ENCODE measurements at places on chromosomes 7 and 10.
A peak's percentile ranks its signal among the peaks of the same experiment; 100 is the strongest.

DNA sequence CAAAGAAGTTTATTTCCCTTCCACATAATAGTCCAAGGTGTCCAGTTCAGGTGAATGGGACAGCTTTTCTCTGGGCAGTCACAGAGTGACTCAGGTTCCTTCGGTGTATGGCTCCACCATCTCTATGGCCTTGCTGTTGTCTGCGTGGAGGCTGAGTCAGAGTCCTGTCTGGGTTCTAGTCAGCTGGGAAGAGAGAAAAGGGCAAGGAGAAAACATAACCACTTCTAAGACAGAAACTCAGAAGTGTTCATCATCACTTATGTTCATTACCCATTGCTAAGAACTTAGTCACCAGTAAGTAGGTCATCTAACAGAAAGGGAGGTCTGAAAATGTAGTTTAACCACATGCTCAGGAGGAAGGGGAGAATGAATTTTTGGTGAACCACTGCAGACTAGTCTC is 32.4 kb upstream of the CCDC7 start:
- DNase-seq: peak; percentile 20

GRCh38 chr7:79420464-79420863 is 33.0 kb downstream of the MAGI2 start:
- DNase-seq: no peak

- no peak for DNase-seq
These were observed 20.5 kb upstream of the DNAJB12 start for GRCh38 chr10:72375173-72375572.

GRCh38 chr10:116707981-116708380 is 34.4 kb downstream of the HSPA12A start:
- DNase-seq: no peak

DNA sequence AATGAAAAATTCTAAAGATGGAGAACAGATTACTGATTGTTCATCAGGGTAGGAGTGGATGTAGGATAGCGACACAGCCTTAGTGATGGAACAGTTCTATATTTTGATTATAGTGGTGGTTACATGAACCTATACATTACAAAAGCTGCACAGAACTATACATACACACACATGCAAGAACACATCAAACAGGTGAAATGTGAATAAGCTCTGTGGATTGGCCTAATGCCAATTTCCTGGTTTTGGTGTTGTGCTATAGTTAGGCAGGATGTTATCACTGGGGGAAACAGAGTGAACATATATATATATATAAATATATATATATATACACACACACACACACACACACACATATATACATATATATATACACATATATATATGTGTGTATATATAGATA is 76.4 kb upstream of the PIK3CG start:
- peak; percentile 48 for DNase-seq

- no peak for DNase-seq
These were observed 5.7 kb upstream of the ZNF862 start for GRCh38 chr7:149832332-149833041.

- DNase-seq: no peak
These were observed 783.8 kb downstream of the SORCS1 start for GRCh38 chr10:106380706-106381105.

DNA sequence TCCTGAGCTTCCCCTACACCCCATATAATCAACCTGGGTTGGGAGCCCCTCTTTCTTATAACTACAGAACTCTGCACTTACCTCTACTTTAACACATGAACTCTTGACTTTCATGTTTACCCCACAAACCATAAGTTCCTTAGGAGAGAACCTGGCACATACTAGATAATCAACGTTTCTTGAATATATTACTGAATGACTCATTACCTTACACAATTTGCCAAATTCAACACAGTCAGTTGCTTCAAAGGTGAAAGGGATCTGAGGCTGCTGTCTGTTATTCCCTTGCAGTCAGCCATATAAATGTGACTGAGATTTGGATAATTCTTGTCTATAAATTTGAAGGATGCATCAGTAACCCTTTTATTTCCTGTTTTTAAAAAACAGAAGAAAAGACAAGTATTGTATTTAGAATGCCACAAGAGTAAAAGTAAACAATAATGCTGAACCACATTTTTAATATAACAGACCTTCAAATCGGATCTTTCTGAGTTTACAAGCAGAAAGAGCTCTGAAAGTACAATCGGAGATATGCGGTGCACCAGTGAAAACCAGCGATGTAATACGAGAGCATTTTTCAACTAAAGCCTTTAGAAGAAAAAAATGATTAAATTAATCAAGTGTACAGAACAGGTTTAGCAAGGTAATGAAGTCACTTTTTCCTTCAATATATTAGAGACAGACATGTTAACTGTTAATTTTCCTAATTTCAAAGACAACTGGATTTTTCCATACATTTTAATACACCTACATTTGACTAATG is 29.5 kb upstream of the LRRC17 start:
- DNase-seq: no peak

DNA sequence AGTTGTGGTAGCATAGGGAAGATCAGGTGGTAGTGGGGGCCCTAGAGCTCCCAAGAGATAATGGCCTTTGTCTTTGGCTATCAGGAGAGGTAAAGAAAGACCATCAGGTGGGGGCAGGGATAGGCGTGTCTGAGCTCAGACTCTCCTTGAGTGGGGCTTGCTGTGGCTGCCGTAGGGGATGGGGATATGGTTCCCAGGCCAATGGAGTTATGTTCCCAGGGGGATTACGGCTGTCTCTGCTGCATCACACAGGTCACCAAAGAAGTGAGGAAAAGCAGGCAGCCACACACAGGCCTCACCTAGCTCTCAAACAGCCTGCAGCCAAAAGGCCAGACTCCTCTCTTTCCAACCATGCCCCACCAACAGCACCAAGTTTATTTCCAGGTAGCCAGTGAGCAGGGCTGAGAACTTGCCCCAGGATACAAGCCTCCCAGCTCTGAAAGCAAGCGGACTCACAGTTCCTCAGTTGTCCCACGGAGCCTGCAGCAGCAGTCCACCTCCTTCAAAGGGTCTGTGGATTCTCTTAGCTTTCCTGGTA is 37.6 kb upstream of the C1QL3 start:
- no peak for DNase-seq

DNA sequence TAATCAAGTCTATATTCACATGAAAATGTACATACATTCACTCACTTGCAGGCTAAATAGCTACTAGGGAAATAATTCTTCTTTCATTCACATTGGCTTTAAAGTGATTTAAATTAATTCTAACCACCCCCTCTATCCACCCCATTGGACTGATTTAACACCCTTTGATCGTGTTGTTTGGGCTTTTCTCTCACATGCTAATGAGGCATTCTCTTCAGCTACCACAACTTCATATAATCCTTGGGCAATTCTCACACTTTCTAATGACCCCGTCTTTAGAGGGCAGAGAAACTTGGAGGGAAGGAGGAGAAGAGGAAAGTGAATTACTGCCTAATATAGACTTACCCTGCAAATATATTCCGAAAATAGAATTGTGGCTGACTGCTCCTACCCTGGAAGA is 24.6 kb downstream of the GRM3 start:
- DNase-seq: no peak

- no peak for DNase-seq
These were observed 210.3 kb upstream of the GPR26 start for GRCh38 chr10:123455861-123456260.

DNA sequence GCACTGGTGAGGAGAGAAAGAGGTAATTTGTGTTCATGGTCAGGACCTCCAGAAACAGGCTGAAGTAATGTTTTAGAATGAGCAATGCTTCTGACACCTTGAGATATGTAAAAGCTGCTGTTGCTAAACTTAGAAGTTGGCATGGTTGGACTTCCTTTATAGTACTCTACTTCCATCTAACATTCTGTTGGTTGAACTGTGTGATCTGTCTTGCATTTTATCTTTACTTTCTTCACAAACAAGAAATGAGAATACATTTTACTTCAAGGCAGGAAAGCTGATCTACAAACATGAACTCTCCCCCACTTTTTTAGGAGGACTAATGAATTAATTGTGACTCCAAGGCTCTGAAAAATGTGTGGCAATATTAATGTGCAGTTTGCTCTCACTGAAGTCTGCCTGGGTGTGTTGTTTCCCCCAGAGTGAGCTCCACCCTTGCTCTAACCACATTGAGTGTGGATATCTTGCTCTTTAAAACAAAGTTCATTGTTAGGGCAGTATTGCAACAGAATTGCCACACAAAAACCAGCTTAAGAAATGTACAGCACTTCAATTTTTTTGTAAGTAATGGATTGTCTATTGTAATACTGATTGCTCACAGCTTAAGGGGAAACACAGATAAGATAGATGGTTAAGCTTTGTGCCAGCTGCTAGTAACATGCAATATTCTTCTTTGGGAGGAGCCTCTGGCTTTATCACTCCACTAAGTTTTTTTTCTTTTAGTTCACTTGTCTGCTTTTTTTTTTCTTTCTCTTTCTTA is 69.0 kb downstream of the ADD3 start:
- peak; percentile 59 for DNase-seq

DNA sequence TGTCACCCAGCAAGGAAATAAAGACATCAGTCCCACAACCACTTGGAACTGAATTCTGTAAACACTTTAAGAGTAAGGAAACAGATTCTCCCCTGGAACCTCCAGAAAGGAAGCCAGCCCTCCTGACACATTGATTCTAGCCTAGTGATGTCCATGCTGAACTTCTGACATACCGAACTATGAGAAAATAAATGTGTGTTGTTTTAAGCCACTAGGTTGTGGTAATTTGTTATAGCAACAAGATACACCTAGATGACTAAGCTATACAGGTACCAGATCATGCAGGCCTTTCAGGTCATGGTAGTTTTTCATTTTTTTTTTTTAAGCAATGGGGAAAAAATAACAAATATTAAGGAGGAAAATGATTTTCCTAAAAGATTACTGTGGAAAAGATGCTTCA is 37.6 kb upstream of the LRRTM3 start:
- no peak for DNase-seq

- no peak for DNase-seq
These were observed 3.2 kb downstream of the HOXA5 start for GRCh38 chr7:27140126-27140857.

DNA sequence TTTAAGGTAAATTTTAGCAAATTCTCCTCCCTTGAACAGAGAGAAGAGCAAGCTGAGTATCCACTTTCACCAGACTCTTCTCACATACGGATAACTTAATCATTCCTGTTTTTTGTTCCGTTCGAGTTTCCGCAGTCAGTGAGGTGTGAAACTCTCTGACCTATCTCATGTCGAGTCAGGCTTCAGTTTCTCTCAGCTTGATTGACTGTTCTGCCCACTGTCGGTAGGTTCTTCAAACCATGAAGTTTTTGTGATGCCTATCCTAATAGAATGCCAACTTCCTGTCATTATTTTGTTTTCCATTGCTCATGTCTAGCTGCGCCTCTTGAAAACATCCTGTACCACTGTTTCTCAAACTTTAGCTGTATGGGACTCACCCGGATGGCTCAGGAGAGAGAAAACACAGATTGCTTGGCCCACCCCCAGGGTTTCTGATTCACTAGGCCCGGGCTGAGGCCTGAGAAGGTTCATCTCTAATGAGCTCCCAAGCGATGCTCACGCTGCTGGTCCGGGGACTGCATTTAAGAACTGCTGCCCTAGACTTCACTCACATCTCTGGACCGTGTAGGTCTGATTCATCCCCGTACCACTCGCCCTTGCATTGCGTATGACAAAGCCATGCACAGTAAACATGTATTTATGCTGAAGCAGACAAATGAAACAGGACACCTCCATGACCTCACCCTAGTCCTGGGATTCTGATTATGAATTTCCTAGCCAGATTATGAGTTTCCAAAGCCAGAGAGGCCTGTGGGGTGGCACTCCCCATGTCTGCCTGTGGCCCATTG is 208.4 kb upstream of the AGK start:
- DNase-seq: no peak

GRCh38 chr7:64802699-64803098 is 8.5 kb downstream of the ZNF138 start:
- no peak for DNase-seq

- no peak for DNase-seq
These were observed 173.2 kb downstream of the SEMA3A start for GRCh38 chr7:84021292-84021908.

DNA sequence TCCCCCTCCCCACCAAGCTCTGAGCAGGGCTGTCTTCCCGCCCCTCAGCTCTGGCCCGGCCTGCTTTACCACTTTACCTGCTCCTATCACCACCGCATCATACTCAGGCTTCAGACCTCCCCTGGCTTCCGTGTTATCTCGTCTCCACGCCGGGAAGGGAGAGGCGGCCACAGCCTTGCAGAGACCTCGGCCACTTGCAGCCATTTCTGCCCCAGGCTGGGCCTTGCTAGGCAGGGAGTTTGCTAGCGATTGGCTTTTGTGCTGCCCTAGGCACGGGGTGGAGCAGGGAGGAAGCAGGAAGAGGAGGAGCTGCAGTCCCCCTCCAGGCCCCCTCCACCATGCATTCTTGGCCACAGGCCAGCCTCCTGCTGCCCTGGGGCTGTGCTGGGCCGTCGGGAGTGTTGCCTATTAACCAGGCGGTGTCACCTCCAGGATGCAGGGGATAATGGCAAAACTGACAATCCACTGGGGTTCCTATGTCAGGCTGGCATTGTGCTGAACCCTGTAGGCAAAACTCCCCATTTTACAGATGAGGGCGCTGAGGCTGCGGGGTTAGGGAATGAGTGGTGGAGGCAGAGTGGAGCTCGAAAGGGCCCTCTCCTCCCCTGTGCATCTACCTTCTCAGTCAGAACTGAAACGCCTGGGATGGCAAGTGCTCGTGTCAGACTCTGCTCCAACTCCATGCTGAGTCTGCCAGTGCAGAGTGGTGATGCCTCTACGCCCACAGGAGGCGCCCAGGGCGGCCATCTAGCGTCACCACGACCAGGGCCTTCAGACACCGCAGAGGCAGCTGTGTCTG is at the start of gene PYROXD2:
PYROXD2 (minus strand) TSS at position 251 of the 799 bp plus-strand sequence; CDS start at position 204, 47 bp downstream.
- peak; percentile 79 for DNase-seq

- no peak for DNase-seq
These were observed 33.2 kb downstream of the MPLKIP start for GRCh38 chr7:40101201-40101600.

DNA sequence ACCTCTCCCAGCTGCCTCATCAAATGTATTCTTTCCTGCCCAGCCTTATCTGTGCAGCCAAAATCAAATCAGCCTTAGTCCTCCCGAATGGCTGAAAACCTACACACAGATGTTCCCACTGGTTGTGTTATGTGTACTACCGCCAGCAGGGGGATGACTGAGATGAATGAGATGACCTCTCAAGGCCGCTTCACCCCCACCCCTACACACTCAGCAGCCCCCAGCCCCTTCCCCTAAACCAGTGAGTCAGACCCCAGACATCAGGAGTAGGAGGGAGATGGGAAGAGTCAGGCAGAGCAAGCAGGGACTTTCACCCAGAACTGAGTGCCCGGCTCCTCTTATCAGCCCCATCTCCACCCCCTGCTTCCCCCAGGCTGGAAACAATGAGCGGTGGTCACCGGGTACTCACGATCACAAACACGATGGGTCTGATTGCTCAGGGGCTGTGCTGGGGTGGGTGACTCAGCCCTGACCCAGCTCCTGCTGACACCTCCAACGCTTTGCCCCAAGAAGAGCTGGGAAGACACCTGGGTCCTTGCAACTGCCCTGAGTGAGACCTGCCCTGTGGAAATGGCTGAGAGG is 6.5 kb upstream of the C10orf105 start:
- DNase-seq: peak; percentile 57

DNA sequence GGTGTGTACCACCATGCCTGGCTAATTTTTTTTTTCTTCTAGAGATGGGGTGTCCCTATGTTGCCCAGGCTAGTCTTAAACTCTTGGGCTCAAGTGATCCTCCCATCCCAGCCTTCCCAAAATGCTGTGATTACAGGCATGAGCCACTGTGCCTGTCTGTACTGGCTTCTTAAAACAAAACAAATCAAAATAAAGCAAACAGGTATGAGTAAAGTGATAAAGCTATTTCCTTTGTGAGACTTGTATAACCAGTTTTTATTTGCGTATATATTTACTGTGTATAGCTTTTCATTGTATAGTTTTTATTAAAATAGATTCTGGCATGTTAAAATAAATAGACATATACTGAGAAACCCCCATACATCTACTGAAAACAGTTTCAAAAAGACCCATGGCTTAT is 14.3 kb downstream of the LCOR start:
- no peak for DNase-seq

Measured in CD4-positive, alpha-beta T cell treated with Interleukin-6 at 100 ng/mL for 8 hours (primary cell).